GM19239 (cell line): ENCODE measurements at places on chromosomes 7 and 10.

- DNase-seq: no peak
Measured at GRCh38 chr7:2325162-2325561, 10.9 kb upstream of the SNX8 start.

- DNase-seq: no peak
Measured at GRCh38 chr7:36045830-36046341, 107.2 kb upstream of the EEPD1 start.

GRCh38 chr7:67344481-67345193 lies 348.0 kb downstream of the TYW1 start:
- DNase-seq: no peak

GRCh38 chr10:77431209-77431611 lies 206.4 kb downstream of the KCNMA1 start:
- DNase-seq: no peak

DNA sequence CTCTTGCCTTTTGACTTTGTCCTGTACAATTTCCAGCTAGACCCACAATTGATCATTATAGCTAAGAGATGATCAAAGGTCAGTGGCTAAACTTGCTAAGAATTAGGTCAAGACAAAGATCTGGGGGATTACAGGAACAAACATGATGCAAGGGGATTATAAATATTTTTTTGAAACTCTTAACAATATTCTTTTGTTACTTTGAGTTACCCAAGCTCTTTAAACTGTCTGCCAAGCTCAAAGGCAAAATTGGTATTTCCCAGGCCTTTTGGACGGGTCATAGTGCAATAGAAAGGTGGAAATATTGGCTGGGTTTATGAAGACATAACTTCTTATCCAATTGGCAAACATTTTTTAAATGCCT lies 23.4 kb downstream of the TBXAS1 start:
- DNase-seq: no peak

- no peak for DNase-seq
Measured at GRCh38 chr10:58266003-58266825, 1.5 kb downstream of the IPMK start.

DNA sequence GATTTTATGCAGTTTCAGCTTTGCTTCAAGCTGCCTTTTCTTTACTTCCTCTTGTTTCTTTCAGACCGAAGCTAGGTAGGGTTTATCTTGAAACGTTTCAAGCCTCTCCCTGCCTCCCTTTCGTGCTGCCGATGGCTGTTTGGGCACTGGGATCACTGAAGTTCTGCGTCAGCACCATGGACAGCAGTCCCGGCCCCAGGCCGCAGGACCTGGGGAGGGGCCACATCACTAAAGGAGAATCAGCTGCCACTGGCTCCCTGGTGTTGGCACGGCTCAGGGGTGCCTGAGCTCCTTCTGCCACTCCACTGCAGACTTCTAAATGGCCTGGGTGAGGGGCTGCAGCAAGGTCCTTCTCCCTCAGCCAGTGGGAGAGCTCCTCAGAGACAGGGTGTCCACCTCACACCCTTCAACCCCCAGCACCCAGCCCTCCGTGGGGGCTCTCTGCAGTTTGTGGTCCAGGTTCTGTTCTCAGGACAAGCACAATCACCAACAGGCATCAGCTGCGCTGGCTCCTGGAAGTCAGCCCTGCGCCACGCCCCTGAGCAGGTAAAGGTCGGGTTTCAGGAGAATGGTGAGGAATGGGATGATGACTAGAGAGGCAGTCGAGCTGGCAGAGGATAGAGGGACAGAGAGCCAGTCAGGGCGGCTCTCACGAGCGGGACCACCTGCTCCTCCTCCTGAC lies 387.2 kb downstream of the TCERG1L start:
- no peak for DNase-seq

GRCh38 chr7:65832281-65832680 lies 40.6 kb upstream of the VKORC1L1 start:
- DNase-seq: no peak
